GM10248 (cell line): ENCODE measurements at places on chromosomes 12 and 14.
A peak's percentile ranks its signal among the peaks of the same experiment; 100 is the strongest.

DNA sequence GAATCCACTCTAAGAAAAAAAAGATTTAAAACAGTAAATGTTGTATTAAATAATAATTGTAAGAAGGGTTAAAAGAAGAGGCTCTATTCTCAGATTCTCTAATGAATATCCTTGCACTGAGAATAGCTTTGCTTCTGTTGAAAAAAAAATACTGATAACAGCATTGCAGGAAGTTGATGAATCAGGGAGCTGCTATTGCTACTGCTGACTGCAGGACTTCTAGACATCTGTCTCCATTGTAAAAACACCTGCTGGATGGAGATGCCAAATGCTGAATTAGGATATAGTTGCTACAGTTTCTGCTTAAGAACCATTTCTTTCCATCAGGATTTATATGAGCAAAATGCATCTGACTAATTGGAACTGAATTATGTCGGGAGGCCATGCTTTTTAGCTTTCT lies 50.3 kb upstream of the ANP32D start:
- no peak for DNase-seq

DNA sequence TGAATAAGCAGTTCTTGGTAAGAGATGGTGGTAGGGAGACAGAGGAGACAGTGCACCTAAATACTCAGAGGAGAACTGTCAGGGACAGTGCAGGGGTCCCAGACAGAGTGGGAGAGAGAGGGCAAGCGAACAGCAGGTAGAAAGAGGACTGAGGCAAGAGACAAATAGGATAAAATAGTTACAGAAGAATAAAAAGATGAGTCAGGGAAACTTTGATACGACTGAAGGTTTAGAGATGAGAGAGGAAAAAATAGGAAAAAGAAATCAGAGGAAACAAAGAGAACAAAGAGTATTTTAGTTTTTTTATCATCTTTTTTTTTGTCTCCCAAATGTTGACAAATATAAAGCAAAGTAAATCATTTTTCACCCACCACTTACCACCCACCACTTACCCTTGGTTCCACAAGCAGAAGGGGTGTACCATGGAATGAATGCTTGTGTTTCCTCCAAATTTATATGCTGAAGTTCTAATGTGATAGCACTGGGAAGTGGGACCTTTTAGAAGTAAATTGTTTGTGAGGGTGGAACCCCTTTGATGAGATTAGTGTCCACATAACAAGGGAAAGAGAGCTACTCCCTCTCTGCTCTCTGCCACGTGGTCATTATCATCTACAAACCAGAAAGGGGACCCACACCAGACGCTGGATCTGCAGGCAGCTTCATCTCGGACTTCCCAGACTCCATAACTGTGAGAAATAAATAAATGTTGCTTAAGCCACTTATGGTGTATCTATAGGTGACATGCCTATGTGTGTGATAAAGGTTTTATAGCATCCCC lies 292.1 kb downstream of the BTG1 start:
- no peak for DNase-seq

DNA sequence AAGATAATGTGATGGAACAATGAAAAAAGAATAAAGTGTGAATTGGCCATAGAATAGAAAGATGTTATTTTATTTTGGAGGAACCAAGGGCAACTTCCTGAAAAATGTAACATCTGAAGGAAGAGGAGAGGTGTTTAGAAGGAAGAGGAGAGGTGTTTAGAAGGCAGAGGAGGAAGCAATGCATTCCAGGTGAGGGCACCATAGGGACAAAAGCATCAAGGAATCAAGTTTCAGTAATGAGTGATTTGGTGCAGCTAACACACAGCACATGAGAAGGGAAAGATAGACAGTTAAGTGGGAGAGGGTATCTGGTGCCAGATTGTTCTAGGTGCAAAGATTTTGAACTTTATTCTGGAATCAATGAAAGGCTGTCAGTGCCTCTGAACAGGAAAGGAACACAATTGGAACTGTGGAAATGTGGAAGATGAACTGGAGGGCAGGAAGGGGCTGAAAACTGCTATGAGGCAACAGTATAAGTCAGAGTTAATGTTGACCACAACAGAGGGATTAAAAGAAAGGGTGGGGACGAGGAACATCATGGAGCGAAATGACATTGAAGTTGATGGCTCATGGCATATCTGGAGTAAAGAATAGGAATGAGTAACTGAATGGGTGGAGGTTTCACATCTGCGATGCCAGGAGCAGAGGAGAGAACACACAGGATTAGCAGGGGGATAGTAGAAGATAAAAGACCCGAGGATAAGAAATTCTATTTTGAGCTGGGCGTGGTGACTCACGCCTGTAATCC lies 326.6 kb downstream of the LRIG3 start:
- DNase-seq = no peak

GRCh38 chr14:106694638-106695393 lies 1168.4 kb downstream of the TMEM121 start:
- DNase-seq = peak; percentile 58

GRCh38 chr14:66022526-66022925 lies 463.6 kb upstream of the CCDC196 start:
- DNase-seq = no peak

- no peak for DNase-seq
Observed at GRCh38 chr14:71985538-71986189, 53.4 kb downstream of the RGS6 start.

- DNase-seq = peak; percentile 63
Observed at GRCh38 chr12:48973941-48974673, 2.6 kb upstream of the WNT10B start.

DNA sequence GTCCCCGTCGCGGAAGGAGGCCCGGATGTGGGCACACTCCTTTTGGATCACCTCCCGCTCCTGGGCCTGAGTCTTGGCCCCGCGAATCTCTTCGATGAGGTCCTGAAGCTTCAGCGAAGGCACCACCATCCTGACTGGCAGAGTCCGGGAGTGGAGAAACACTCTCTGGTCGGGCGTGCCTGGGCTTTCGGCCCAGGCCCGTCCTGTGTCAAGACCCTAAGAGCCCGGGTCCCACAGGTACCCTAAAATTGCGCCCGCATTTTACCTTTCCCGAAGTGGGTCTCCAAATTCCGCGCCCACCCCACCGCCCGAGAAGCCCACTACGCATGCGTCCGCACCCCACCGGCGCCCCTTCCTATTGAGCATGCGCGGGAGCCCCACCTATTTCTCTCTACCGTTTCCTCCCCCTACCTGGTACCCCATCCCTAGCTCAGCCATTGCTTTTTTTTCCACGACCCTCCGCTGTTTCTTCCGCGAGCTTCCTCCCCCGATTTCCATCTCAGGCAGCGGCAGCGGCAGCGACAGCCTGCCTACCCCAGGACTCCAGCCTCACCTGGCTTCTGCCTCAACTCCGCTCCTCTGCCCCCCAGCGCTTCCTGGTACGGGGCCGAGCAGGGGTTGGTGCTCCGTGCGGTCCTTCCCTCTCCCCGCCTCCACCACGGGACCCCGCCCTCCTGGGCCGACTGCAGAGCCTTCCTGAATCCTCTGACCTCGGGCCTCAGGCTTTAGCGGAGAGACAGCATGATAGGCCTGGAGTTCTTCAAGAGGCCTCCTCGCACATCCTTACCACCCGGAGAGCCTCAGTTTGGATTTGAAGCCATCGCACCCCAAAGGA lies at the start of gene AP1G2:
Gene AP1G2 (minus strand): TSS at position 606 of the 835 bp plus-strand sequence. CDS start 477 bp downstream, at position 129.
- DNase-seq = peak; percentile 92

DNA sequence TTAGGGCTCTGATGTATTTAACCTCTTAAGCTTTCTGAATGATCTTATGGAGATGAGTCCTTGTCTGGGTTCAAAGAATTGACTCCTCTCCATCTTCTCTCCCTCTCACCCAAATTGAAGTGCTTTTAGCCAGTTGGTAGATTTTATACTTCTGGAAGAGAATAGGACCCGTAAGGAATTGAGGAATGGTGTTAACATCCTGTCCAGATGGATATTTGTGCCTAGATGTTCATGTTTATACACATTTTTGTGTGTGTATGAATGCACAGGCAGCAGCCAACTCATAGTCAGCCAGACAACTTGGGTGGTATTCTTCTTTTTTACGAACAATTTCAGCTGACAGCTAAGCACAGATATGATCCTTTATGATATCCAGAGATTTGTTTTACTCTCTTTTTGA lies 449.6 kb upstream of the RGS6 start:
- DNase-seq = no peak

DNA sequence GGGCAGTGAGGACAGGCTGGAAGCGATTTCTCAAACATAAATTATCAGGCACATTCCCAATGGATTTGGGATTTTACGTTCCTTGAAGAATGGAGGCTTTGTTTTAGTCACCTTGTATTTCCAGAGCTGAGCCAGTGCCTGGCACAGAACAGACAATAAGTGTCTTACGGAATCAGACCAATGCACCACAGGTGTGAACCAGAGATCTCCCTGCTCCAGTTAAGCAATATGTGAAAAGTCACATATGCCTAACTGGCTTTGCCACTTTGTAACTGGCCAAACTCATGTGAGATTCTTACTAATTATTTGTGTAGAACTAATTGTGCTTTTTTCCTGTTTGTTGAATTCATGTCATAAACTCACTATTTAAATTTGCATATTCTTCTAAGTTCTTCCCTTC lies 130.4 kb downstream of the KCNH5 start:
- no peak for DNase-seq

GRCh38 chr14:42806909-42807315 lies 1200.2 kb downstream of the LRFN5 start:
- DNase-seq = no peak

DNA sequence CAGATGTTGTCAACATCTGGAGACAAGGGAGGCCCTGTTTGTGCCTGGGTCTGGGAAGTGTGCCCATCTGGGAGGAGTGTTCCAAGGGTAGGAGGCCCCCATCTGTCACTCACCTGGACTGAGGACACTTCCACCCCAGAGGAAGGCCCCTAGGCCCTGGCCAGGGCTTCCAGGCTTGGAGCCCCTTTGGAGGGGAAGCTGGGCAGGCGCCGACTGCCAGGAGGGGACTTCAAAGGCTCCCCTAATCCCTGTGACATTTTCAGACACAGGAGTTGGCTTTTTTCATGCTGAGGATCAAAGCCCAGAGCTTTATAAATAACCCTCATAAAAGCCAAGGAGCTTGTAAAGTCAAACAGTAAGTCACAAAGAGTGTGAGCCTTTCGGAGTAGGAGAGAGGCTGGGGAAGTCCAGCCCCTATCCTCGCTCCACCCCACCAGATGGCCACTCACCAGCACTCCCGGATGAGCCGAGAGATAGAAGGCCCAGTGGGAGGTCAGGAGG lies 17.6 kb upstream of the FAM222A start:
- no peak for DNase-seq

GRCh38 chr14:101005447-101005846 lies 101.9 kb upstream of the RTL1 start:
- no peak for DNase-seq

- no peak for DNase-seq
Observed at GRCh38 chr14:30550335-30550734, 8.6 kb upstream of the G2E3 start.

GRCh38 chr12:97425380-97425779 lies 37.2 kb upstream of the RMST start:
- DNase-seq = no peak

- DNase-seq = no peak
Observed at GRCh38 chr14:83217492-83217891, 1683.8 kb upstream of the SEL1L start.

DNA sequence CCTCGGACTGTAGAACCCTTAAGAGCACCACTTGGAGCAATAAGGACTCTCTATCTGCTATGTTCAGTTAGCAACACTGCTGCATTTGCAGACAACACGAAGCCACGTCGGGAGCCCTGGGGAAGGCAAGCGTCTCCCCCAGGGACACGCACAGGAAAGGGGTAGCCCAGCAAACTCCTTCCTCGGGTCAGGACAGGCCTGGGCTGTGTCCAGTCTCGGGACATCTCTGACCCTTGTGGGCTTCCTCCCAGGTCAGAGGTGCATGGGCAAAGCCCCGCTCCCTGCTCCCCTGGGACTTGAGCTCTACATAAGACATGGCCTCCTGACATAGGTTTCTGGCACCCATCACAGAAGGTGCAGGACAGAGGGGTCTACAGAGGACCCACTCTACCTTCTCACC lies 119.5 kb downstream of the PIWIL1 start:
- DNase-seq = no peak

DNA sequence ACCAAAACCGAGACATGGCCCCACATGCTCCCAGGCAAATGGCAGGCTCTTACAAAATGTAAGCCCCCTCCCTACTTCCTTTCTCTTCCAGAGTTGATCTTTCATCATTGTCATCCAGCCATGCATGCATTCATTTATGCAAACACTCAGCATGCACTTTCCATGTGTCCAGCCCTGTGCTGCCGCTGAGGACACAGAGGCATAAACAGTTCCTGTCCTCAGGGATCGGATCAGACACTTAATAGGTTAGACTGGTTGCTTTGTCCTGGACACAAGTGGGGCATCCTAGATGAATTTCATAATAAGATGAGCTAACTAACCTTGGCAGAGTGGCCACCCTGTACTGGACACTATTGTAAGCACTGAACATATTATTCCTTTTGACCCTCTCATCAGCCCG lies 23.1 kb downstream of the PRIMA1 start:
- no peak for DNase-seq
